ENCODE measurements at places on chromosomes 2 and 18.

DNA sequence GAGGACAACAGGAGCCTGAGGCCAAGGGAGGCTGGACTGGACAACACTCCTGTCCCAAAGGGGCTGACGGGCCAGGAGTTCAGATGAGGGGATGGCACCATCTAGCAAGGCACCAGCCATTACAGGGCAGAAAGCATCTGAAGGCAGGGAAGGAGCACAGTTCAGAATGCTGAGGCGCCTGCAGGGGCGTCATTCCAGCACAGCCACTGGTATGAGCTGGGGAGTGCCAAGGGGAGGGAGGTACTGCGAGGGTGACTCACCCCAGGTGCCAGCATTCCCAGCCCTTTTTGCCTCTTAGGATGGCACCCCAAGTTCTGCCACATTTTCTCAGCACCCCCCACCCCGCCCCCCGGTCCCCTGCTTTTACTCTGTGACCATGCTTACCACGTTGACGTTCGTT, 129.8 kb upstream of the EPAS1 start:
- DNase-seq, result no peak

DNA sequence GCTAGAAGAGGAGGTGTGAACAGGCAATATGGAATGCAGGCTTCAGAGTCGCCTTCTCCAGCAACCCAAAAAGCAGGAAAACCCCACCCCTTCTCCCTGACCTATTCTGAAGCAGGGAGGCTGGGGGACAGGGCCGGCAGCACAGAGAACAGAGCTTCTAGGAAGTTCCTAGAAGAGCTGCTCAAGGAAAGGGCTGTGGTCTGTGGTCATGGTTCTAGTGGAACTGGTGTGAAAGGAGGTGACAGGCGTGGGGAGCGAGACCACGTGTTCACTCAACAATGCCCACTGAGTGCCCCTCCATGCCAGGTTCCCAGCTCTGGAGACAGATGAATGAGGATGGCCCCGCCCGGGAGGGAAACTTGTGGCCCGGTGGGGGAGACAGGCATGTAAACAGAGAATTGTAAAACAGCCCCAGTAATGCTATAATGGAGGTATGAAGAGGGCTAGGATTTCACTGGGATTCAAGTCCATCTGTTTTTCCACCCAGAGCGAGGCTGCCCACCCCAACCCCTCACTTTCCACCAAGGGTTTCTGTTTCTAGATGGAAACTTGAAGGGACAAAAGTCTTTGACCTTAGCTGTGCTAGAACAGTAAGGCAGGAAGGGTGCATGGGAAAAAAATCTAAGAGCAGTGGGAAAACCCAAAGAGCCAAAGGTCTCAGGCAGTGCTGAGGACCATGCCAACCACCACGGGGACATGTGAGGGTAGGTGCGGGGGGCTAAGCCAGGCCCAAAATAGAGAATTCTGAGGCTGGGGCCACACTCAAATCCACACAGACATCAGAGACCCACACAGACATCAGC, 71.8 kb downstream of the TNS1 start:
- no peak for DNase-seq

DNA sequence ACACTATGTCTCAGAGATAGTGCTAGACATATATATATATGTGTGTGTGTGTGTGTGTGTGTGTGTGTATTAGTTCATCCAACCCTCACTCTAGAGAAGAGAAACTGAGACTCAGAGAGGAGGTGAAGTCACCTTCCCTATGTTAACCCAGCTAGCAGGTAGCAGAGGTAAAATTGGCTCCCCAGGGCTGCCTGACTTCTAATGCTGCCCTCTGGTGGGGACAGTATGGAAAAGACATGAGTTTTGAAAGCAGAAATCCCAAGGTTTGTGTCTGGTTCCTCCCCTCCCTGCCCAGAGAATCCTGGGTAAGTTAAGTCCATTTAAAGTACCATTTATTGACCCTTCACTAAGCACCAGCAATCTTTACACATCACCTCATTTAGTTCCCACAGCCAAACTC, 137.7 kb downstream of the THNSL2 start:
- DNase-seq, result no peak

DNA sequence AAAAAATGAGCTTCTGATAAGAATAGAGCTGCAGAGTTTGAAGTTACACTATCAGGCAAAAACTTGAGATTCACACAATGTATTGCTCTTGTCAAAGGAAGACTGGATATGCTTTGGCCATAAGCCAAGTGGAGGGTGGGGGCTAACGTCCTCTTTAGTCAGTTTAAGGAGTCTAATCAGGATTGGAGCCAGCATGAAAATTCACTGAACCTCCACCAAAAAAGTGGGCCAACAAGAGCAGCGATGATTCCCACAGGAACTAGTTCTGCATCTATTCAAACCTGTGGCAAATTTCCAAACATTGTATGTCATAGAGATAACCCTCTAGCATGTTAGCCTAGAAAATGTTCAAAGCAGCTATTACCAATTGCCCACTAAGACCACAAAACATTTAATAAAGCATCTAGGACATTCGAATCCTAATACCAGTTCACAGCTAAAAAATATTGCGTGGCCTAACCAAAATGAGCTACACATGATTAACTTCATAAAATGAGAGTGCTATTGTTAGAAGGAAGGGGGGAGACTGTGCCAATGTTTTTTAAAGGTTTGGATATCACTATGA, 43.5 kb upstream of the TMEM247 start:
- no peak for DNase-seq

DNA sequence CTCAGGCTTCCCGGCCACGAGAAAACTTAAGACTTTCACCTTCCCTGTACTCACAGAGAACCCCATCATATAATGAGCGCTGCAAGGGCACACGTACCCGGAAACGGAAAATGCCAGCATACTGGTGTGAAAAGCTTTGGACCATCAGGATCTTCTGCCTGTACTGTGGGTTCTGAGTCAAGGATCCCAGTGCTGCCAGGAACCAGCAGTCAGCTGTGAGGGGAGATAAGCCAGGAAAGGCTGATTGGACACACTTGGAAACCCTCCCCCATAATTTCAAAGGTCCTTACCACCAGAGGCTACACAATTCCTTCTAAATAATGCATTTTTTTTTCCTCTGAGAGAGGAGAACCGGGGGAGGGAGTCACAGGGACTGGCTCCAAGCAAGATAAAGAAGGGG, 31.4 kb downstream of the CAPN13 start:
- no peak for DNase-seq

DNA sequence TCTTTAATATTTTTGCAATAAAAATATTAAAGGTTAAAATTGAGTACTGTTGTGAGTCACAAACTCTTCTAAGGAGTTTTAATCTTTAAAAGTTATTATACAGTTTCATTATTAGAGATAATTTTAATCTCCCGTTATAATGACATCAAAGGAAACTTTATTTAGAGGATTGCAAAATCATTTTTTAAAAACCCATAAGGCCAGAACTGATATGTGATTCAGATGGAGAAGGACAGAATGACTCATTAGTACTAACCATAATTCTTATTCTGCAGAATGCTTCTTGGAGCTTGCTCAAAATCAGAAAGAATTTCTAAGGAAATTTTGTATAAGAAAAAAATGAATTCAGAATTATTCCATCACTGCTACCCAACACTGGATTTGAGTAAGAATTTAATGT, 12.5 kb upstream of the HNRNPLL start:
- no peak for DNase-seq

GRCh38 chr18:48216639-48217257, 192.4 kb downstream of the ZBTB7C start:
- no peak for DNase-seq

DNA sequence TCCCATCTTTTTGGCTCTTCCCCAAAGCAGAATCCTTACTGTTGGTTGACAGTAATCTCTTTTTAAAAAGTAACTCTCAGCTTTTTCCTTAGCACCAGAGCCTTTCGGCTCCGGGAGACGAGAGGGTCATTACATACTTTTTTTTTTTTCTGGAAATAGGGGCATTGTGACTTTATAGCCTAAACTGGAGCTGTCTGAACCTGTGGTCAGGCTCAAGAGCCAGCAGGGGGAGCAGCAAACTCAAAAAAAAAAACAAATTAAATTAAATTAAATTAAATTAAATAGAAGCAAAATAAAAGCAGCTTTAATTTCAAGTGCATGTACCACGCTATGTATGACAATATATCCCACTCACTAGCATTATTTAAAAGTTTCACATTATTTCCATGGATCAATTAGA, 156.6 kb downstream of the DTNA start:
- no peak for DNase-seq

DNA sequence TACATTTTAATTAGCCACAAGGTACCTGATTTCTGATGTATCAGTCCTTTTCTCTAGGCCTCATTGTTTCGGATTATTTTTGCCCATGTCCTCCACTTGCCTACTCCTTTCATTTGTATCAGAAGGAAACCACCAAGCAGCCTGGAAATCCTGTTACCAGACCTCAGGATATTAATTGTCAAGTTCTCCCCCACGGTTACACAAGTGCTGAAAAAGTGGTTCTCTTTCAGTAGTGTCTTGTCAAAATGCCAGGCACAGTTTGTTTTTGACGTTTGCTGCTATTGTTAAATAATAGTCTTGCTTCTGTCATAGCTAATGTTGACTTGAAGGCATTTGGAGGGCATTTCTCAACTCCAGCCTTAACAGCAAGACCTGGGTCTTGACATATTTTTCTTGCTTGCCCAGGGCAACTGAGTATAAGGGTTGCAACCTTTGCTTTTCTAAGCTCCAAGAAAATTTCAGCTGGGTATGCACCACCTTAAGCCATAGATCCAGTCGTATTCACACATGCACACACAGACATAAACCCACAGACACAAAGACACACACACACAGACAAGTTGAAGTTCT, 31.0 kb downstream of the INSIG2 start:
- no peak for DNase-seq

GRCh38 chr2:21599417-21599816, 475.6 kb downstream of the TDRD15 start:
- no peak for DNase-seq

- DNase-seq, result no peak
Observed at GRCh38 chr2:51813247-51813646, 781.3 kb upstream of the NRXN1 start.

GRCh38 chr2:53508667-53509066, 258.9 kb upstream of the CHAC2 start:
- DNase-seq, result no peak

- DNase-seq, result no peak
Observed at GRCh38 chr2:240374085-240374907, 61.2 kb upstream of the GPC1 start.

GRCh38 chr2:213764849-213765248, 480.6 kb downstream of the SPAG16 start:
- DNase-seq, result no peak

GRCh38 chr2:157497638-157498314, 53.9 kb upstream of the CYTIP start:
- no peak for DNase-seq

DNA sequence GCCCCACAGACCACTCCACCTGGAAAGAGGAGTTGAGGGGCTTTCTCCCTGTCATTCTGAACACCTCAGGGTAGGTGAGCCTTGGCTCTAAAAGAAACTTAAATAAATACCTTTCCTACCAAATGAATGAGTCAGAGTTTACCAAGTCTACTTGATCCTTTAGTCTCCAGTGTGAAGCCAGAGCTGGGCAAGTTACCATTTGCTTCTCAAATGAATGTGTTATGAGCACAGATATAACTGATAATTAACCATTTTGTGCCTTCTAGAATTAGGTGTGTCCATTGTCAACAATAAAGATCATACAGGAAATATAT, 347.7 kb downstream of the KIAA1328 start:
- DNase-seq, result no peak

DNA sequence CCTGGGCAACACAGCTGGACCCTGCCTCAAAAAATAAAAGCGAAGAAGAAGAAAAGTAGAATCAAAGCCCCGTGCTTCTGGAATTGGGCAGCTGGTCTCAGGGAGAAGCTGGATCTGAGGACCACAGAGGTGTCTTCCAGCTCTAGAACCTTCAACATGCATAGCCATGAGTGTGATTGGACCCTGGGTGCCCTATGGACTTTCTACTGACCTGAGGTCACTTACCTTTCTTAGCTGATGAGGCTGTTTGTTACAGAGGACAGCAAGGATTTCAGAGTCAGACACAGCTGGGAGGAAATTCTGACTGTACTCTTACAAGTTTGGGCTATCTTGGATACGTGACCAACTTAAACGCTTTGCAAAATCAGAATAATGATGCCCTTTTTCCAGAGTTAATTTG, 82.4 kb upstream of the GATA6 start:
- no peak for DNase-seq

- no peak for DNase-seq
Observed at GRCh38 chr2:189086710-189087109, 92.9 kb downstream of the COL5A2 start.

DNA sequence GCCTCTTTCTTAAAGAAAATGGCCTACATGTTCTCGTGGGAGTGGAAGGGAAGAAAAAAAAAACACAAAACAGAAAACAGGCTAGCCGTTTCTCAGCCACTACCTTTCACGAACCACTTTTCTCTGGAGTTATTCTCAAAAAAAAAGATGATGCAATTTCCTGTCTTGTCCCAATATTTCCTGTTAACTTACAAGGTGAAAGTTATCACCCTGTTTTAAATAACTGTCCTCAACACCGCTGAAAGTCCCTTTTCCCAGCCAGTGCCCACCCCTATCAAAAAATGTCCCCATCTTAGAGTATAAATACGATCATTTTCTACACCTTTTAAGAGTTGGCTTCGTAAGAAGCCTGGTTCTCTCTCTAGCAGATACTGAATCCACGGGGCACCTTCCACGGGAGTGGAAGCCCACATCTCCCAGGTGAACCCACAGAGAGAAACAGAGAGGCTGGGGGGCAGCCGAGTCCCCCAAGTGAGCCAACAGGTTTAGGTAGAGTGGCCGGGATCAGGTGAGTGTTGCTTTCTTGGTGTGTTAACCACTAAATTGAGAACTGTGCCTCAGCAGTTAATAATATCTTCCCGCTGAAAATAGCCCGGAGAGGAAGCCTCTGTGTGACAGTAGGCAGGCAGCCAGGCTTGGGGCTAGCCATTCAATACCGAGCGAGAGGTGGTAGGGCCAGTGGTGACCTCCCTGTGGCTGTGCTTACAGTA, 15.9 kb downstream of the SMAD7 start:
- no peak for DNase-seq

GRCh38 chr2:1804351-1804771, 60.0 kb upstream of the PXDN start:
- no peak for DNase-seq

DNA sequence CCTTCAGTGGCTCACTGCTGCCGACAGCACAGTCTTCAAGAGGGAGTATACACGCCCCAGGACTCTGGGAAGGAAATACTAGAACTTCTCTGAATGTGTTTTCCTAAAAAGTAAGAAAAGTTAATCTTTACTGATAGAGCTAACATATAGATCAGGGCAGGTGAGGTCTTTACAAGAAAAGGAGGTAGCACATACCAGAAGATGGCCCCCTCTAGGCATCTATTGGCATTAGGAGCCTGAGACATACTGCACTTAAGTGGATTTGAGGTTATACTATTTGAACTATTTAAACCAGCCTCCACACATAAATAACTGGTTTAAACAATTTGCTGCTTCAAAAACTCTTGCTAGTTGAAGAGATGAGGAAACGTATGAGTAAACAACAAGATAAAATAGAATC, 406.1 kb downstream of the SETBP1 start:
- DNase-seq, result no peak

DNA sequence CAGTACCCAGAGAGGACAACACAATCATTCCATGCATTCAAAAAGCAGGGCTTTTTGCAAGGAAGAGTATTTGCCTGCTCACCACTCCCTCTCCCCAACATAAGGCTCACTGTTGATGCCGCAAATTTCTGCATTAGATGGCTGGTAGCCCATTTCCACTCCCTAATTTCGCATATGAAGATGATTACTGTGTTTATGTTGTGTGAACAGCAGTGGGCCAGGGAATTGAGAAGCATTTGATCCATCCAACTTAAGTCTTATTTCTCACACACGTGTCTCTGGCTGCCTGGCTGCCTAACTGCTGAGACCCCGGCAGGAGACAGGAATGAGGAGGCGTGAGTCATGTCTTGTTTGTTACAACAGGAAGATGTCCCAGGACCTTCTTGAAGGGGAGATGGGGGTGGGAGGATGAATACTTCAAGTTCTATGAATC, 294.1 kb downstream of the ALK start:
- no peak for DNase-seq
